ENCODE measurements at places on chromosomes 2 and 18.

GRCh38 chr2:43424262-43425207 is 171.3 kb downstream of the THADA start:
- DNase-seq, result no peak

DNA sequence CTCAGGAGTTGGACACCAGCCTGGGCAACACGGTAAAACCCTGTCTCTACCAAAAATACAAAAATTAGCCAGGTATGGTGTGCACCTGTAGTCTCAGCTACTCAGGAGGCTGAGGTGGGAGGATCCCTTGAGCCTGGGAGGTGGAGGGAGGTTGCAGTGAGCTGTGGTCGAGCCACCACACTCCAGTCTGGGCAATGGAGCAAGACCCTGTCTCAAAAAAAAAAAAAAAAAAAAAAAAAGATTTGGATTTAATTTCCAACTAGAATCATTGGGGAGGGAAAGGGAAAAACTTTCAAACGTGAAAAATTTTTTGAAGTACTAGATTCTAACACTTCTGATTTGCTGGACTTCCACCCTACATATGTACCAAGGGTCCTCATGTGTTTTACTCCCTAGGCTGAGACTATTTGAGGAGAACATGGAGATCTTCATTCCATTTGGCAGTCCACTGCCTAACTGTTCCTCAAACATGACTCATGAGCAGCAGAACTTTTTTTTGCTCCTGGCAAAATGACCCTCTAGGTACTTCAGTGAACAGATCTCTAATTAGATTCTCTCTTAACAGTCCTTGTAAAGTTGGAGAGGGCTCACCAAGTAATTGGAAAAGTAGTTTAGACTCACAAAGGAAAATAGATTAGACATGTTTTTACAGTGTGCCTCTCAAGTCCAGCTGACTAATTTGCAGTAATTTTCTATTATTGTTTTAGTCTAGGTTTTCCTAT is 267.6 kb downstream of the METTL4 start:
- DNase-seq, result no peak

DNA sequence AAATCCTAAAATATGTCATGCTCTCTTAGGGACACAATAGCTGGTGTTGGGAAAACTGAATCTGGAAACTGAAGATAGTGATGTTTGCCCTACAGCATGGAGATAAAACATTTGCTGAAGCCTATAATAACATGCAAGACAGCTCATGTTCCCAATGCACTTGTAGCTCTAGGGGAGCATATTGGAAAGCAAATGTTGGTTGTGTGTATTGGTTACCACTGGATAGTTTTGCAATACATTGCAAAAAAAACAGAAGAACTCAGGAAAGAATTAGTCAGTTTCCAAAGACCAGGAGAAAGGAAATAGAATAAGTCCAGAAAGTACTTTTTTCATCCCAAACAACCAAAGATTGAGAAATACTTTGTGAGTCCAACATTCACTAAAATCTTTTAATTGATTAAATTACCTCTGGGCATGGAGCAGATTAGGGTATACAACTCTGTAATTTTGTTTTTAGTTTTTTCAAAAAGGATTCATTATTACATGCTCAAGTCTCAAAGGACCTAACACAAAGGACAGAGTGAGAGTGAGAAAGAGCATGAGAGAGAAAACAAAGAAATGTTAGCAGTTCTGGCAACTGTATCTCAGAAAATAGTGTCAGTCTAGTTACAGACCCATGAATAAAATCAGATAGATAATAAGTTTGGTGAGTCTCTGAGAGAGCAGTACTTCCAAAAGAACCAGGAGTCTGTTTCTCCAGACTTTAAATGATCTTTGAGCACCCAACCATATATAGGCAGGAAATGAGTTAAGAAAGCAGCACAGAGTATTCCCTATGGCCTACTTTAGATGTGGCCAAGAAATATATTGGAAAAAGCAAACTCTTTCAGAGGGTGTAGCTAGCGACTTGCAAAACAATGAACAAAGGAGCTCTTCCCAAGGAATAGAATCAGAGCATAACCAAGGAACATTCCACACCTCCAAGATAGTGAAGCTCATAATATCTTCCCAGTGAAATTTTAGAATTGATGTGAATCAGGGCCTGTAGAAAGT is 36.6 kb upstream of the COL3A1 start:
- DNase-seq, result no peak

GRCh38 chr2:234932591-234933168 is 19.1 kb upstream of the SH3BP4 start:
- DNase-seq, result no peak

DNA sequence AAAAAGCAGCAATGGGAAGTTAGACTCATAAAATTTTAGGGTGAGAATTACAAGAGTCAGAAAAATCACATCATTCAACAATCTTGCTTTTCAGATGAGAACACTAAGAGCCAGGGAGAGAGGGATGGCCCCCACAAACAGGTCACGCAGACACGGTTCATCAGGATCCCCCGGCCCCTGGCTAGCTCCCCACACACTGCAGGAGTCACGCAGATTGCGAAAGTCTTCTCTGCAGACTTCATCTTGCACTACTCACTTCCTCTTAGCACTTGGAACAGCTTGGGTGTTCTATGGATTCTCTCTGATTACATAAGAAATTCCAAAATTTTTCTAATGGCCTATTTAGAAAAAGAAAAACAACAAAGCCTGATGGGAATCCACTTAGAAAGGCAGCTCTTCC is 21.6 kb upstream of the SULT1C2 start:
- no peak for DNase-seq

DNA sequence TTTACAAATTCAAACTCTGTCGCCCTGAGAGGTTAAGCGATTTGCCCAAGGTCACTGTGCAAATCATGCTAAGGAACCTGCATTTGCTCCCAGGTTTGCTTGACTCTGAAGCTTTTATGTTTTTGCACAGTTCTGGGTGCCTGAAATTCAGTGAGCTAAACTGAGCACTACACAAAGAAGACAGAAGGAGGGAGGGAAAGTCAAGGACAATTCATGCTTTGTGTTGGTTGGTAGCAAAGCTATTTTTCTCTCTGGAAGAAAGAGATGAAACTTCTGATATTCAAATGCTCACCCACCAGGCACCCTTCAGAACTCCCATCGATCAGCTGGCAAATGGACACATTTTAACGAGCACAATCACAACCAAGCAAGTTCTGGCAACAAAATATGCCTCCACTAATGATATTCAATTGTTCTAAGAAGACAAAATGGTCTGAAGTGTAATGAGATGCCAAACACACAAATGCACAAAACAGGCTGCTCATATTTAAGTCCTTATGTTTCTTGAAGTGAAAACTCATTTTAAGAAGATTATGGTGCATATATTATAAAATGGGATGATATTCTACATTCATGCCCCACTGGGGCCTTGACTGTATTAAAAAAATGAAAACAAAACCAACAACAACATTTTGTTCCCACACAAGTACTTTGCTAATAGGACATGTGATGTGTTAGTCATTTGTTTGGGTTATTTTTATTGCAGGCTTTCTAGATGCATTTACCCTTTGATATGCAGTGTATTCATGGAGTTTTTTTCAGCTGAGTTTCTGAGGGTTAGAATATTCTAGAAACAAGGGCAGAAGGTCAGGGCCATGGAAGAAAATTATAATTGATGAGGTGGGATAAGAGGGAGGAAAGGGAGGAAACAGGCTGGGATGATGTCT is 445.6 kb upstream of the CELF4 start:
- no peak for DNase-seq

DNA sequence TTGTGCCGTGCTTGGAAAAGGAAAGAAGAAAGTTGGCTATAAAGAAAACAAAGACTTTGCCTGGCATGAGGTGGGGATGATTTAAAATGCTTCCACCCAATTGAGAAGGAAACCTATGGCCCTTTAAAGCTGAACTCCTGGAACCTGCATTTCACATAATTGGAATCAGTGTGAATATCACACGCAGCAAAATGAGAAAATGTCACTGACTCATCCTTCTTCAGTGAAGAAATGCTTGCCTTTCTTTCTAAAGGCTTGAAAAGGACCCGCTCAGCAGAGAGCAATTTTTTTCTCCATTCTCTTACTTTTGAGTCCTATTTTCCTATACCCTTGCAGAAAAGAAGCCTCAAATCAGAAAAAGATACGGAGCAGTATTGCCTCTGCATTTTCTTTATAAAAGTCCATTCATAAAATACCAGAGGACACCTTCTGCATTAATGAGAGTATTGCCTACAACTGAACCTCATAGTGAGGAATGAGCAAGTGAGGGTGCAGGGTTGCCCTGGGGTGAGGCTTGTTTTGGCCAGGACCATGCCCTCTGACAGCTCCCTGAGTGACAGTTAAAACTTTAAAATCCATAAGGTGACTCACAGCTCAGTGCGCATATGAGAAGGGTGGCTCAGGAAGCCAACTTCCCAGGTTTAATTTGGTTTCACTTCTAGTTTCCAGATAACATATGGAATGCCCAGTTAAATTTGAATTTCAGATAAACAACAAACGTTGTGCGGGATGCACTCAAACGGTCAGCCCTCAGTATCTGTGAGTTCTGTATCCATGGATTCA is 191.9 kb upstream of the GYPC start:
- no peak for DNase-seq

DNA sequence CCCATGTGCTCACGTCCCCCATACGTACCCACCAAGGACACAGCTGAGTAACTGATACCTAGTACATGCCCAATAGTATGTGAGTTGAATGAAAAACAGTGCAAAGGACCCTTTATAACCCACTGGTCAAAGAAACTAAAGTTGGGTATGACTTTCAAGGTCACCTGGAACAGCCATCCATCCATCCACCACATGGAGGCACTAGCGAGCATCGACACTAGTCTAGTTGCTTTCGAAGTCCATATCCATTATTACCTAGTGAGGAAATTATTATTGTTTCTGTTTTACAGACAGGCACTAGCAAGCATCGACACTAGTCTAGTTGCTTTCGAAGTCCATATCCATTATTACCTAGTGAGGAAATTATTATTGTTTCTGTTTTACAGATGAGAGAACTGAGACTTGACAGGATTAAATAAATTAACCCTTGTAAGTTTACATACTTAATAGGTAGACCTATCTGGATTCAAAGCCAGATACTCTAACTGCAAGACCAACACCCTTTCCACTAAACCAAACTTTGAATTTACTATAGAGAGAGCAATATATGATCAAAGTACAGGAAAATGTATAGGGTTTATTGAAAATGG is 233.7 kb downstream of the METTL4 start:
- no peak for DNase-seq

DNA sequence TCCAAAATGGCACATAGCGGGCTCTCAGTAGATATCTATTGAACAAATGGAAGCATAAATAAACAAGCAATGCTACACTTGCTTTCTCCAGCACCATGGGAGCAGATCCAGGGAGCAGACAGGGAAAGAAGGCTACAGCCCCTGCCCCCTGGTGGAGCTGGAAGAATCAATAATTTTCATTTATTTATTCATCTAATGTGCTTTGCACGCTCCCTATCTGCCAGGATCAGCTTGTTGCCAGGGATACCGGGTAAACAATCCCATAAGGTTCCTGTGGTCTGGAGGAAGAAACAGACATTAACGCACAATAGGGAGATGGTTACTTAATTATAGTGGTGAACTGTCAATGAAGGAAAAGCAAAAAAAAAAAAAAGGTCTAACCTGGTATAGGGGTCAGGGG is 40.1 kb upstream of the CLASP1 start:
- DNase-seq, result no peak

DNA sequence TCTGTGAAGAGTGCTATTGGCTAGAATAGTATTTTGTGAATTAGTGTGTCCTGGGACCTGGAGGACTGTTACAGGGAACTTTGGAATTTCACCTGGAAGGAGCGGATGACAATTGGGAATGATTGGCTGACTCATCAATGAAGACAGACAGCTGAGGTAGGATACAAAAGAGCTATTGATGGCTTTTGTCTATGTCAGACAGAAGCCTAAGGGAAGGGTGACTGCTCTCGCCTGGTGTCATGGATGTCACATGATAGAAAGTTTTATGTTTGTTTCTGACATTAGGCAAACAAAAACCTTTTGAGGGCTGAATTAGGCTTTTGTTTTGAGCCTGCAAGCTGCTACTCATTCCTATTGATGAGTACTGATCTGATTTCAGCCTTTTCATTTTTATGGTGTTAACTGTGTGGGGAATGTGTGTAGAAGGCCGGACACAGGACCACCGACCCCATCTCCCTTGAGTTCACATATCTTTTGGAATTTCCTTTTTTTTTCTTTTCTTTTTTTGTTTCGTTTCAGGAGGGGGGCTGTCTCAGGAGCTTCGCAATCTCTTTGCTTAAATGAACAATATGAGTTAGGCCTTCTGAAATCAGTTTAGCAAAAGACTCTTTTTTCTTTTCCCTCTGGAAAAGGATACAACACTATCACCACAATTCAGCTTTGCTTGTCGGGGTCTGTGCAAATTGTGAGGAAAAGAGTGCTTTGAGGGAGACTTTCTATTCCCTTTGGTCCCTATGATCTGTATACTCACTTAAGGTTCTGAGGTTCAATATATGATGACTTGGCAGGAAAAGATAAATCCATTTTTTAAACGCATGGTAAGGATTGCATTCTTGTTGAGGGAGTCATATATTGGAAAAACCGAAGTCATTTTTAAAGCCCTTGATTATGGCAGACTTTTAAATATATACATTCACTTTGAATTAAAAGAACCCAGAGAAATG is 207.9 kb upstream of the FIGN start:
- DNase-seq, result no peak

DNA sequence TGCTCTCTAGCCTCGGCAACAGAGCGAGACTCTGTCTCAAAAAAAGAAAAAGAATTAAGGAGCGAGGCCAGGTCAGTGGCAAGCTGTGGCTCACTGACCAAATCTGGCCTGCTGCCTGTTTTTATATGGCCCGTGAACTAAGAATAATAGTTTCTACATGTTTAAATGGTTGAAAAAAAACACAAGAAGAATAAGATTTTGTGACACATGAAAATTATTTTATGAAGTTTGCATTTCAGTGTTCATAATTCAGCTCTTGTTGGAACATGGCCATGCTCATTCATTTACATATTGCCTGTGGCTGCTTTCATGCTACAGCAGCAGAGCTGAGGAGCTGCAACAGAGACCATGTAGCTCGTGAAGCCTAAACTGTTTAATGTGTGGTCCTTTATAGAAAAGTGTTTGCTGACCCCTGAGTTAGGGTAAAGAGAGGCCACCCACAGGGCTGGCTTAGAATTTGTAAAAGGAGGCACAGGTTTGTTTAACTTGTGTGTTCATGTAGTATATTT is 59.5 kb downstream of the MFSD6 start:
- DNase-seq, result no peak

DNA sequence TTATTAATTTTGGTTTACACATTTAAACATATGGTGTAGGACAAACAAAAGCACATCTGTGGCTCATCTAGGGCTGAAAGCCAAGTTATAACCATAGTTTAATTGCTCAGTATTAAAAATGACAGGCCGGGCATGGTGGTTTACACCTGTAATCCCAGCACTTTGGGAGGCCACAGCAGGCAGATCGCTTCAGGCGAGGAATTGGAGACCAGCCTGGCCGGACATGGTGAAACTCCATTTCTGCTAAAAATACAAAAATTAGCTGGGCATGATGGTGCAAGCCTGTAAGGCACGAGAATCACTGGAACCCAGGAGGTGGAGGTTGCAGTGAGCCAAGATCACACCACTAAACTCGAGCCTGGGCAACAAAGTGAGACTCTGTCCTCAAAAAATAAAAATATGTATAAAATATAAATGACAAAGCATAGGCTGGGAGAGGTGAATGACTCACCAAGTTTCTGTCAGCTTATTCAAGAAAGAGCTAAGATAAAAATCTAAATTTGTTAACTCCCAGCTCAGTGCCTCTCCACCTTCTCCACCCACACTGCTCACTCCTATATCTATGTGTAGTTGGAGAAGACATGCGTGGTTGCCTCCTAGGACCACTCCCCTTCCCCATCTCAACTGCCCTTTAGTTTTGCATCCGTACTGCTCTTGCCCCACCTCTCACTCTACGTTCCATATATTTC is 79.2 kb upstream of the PID1 start:
- no peak for DNase-seq

Measured in activated gamma-delta T cell (primary cell).